ENCODE measurements at places on chromosomes 12 and 14. TPM values are rescaled to one million over a fixed set of nuclear protein-coding genes. Genes with fewer than 3 reads are reported as not detected.

Gene GRIN2B
- polyA plus RNA-seq = 0.01 TPM

Gene CLEC2D
- 8.1 TPM for polyA plus RNA-seq

Gene PACS2
- 116 TPM for polyA plus RNA-seq

Gene HVCN1
- polyA plus RNA-seq = 4.4 TPM

Gene SLC2A14
- polyA plus RNA-seq = 0.59 TPM

Gene FGF6
- polyA plus RNA-seq = 28.9 TPM

Gene SPIC
- polyA plus RNA-seq = not detected

Gene BDKRB2
- 2.5 TPM for polyA plus RNA-seq

Gene ALKBH1
- polyA plus RNA-seq = 13.3 TPM

Gene ATF7
- polyA plus RNA-seq = 54.4 TPM

Gene IFNG-AS1
- polyA plus RNA-seq = 0.72 TPM

Gene TAS2R50
- not detected for polyA plus RNA-seq

Gene USP30
- polyA plus RNA-seq = 14.4 TPM

Gene CCDC175
- not detected for polyA plus RNA-seq

Gene C12orf75
- polyA plus RNA-seq = 9.1 TPM

Gene NPAS3
- polyA plus RNA-seq = 3.8 TPM

Gene C12orf54
- 0.72 TPM for polyA plus RNA-seq

Gene KRT2
- 0.08 TPM for polyA plus RNA-seq

Gene GPR84
- polyA plus RNA-seq = 0.17 TPM

Gene SMOC1
- polyA plus RNA-seq = 4.2 TPM

Gene MSI1
- polyA plus RNA-seq = 6.4 TPM

Gene CRACR2A
- polyA plus RNA-seq = 1.5 TPM

Gene FAM181A
- not detected for polyA plus RNA-seq

Gene GPR137C
- 2.4 TPM for polyA plus RNA-seq

Gene ENDOU
- 0.35 TPM for polyA plus RNA-seq

Gene IKZF4
- polyA plus RNA-seq = 11.9 TPM

Gene WASHC4
- 30.8 TPM for polyA plus RNA-seq

Gene TRAFD1
- 21.2 TPM for polyA plus RNA-seq

Gene LRFN5
- polyA plus RNA-seq = 8.4 TPM

Gene KCTD10
- polyA plus RNA-seq = 32.6 TPM

Gene CLEC4C
- not detected for polyA plus RNA-seq

Gene SYNDIG1L
- not detected for polyA plus RNA-seq

Gene OVCH1
- 0.54 TPM for polyA plus RNA-seq

Gene RPS6KL1
- polyA plus RNA-seq = 14.3 TPM

Gene KRT74
- not detected for polyA plus RNA-seq

Gene KLRG1
- 4.1 TPM for polyA plus RNA-seq

Gene E2F7
- polyA plus RNA-seq = 3.6 TPM

Gene CLEC2B
- 1.7 TPM for polyA plus RNA-seq

Gene MAPKAPK5
- polyA plus RNA-seq = 36.5 TPM

Gene HOXC6
- 16.3 TPM for polyA plus RNA-seq

Gene BCL2L14
- polyA plus RNA-seq = 0.26 TPM

Gene CEBPE
- not detected for polyA plus RNA-seq

Gene LPAR5
- polyA plus RNA-seq = 2.4 TPM

Gene TAS2R30
- 0.14 TPM for polyA plus RNA-seq

Gene CAPZA3
- not detected for polyA plus RNA-seq

Gene HOXC5
- polyA plus RNA-seq = 1.8 TPM

Gene SALL2
- 11.9 TPM for polyA plus RNA-seq
